ENCODE measurements at places on chromosomes 3 and 15.

- DNase-seq = peak; percentile 45
Observed at GRCh38 chr3:168071591-168072322, 24.0 kb downstream of the GOLIM4 start.

DNA sequence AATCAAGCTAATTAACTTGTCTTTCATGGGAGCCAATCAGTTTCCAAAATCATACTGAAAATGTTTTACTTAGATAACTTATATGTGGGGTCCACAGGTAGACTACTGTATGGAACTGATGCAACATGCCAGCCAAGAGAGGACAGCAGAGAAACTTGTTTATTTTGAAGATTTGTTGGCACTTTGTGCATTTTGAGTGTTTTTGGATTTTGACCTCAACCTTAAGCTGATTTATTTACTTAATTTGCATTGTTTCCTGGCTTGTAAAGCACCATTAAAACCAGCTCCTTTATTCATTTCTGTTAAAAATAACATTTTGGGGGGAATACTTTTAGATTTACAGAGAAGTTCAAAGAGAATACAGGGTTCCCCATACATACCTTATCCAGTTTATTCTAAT, 166.6 kb downstream of the MCTP2 start:
- no peak for DNase-seq

GRCh38 chr3:126927401-126927750, 55.5 kb upstream of the PLXNA1 start:
- no peak for DNase-seq

DNA sequence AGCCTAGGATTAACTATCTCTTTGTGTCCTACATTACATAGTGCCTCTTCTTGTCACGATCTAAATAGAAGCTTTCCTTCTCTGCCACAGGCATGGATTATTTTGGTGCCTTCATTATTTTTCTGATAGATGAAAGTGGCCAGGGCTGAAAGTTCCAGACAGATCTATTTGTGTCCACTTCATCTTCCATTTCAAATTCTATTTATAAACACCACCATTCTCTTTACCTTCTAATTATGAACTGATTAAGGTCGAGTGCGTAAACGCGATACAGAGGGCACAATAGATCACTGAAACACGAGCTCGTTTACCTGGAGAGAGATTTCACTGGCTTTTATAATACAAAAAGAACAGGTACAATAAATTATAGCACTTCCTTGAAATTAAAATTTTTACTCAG, 105.0 kb downstream of the EDEM1 start:
- DNase-seq = no peak

DNA sequence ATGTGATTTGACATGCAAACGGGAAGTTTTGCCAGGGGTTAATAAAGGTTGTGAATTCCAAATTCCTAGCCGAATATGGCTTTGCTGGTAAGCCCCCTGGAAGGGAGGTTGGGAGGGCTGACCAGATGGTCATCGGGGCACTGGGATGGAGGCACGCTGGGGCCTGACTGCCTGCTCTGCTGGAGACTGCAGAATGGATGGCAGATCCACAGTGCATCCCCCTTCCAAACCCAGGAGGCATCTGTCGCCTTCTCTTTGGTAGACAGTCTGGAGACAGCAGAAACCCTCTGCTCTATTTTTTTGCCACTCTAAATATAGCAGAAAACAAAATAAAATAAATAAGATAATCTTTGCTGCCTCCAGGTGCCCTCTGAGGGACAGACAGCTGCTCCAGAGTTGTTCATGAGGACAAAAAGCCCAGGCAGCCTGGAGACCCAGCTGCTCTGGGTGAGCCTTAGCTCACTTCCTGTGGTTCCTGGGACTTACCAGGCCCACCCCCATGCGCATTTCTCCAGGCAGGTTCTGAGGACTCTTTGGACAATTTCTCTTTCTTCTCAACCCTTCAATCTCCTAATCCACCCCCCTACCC, 6.1 kb upstream of the SPTBN5 start:
- DNase-seq = no peak

- DNase-seq = peak; percentile 10
Observed at GRCh38 chr15:87680208-87680607, 576.3 kb downstream of the NTRK3 start.

DNA sequence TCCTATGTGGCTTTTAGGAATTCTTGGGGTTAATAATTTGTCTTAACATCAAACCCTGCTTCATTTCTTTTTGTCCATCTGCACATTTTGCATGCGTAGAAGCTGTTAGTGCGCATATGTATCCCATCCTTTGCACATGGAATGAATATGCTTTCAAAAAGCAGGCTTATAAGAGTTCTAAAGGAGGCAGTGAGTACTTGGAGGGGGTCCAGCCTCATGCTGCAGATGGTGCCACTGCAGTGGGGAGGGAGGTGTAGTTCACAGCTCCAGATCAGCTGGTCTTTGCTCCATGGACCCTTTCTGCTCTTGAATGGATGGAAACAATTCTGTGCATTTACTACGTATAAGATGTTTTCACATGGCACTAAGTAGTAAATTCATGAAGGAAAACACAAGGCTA, 20.7 kb upstream of the SSR3 start:
- DNase-seq = no peak

GRCh38 chr3:55296030-55296429, 191.1 kb downstream of the WNT5A start:
- DNase-seq = no peak

- peak; percentile 58 for DNase-seq
Observed at GRCh38 chr15:39195961-39196486, 384.9 kb upstream of the THBS1 start.

- no peak for DNase-seq
Observed at GRCh38 chr3:81823882-81824395, 62.5 kb upstream of the GBE1 start.

- no peak for DNase-seq
Observed at GRCh38 chr15:57415602-57416001, 39.3 kb downstream of the CGNL1 start.

- DNase-seq = no peak
Observed at GRCh38 chr3:30263238-30263924, 343.0 kb upstream of the TGFBR2 start.

GRCh38 chr3:35224565-35225295, 414.6 kb upstream of the ARPP21 start:
- DNase-seq = no peak

- no peak for DNase-seq
Observed at GRCh38 chr3:172617013-172617706, 93.7 kb downstream of the NCEH1 start.

DNA sequence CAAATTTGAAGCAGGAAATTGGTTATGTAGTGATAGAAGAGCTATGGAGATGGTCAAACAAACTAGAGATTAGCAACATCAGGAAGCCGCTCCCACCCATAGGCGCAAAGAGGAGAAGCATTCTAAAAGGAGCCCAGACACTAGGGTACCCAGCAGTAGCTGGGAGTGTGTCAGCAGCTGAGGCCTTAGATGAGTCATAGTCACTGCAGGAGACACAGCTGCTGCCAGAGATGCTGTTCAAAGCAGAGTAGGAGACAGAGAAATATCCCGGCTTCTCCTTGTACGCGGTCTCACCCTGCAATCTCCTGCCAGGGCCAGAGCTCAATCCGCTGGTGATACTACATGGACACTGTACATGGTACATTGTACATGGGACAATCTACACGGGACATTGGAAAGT, 61.9 kb downstream of the VGLL3 start:
- DNase-seq = no peak

DNA sequence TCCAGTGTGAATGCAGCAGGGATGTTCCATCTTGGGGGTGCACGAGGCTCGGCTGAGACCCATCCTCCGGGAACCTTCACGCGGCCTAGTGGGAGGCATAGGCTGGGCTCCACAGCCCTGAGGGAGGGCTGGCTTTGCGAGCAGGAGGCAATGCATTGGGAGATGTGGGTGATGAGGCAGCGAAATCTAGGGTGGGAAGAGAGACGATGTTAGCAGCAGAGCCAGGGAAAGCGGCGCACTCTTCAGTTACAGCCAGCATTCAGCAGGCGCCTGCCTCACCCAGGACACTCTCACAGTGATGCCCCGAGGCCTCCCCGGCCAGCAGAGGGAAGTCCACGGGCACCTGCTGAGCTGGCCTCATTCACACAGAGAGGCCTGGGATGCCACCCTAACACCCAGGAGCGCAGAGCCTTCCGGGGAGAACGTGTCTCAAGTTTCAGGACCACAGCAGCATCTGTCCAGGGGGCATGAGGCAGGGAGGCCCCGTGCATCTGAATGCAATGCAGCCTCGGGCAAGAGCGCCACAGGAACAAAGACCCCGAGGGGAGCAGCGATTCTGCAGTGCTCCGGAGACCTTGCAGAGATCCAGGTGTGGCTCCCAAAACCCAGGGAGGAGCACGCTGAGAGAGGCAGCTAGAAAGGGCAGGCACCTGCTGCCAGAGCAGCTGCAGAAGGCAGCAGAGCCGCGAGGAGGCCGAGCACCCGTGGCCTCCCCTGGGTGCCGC, 102.4 kb downstream of the NUP210 start:
- no peak for DNase-seq

DNA sequence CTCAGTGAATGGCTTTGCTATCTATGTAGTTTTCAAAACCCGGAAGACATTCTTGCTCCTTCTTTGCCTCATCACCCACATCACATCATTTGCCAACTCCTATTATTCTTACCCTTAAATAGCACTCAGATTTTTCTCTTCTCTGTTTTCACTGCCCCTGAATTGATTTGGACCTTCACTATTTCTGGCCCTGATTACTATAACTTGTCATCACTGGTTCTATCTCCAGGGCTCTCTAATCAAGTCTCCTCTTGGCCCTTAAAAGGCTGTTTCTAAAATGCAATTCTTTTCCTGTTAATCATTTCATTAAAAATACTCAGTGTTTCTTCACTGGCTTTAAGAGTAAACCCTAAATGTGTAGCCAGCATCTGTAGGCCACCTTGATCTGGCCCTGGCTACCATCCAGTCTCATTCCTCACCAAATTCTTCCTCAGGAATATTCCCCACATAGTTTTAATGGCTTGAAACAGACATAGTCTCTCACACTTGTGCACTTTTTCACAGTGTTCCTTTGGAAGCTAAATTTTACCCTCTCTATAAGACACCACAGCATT, 437.1 kb upstream of the CBLB start:
- DNase-seq = no peak

- no peak for DNase-seq
Observed at GRCh38 chr3:16928386-16929132, 43.8 kb downstream of the PLCL2 start.

DNA sequence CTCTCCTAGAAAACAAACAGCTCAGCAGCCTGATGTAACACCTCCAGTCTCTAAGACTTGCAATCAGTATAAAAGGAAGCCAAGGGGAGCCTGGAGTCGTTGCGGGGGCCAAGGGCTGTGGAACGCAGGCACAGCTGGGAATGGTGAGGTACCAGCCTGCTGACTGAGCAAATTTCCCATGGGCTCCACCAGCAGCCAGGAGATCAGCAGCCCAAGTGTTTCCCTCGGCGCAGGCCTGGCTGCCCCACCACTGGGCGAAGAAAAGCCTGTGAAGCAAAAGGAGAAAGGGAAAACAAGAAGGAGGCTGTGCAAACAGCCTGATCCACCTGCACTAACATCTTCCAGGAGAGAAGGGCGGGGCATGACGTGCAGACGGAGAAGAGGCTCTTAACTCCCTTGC, 155.3 kb downstream of the SHQ1 start:
- no peak for DNase-seq

- DNase-seq = no peak
Observed at GRCh38 chr15:92463826-92464225, 70.1 kb downstream of the ST8SIA2 start.

GRCh38 chr3:36923523-36923943, 21.3 kb downstream of the TRANK1 start:
- no peak for DNase-seq

- peak; percentile 1 for DNase-seq
Observed at GRCh38 chr3:144843099-144843498, 871.5 kb downstream of the DIPK2A start.

DNA sequence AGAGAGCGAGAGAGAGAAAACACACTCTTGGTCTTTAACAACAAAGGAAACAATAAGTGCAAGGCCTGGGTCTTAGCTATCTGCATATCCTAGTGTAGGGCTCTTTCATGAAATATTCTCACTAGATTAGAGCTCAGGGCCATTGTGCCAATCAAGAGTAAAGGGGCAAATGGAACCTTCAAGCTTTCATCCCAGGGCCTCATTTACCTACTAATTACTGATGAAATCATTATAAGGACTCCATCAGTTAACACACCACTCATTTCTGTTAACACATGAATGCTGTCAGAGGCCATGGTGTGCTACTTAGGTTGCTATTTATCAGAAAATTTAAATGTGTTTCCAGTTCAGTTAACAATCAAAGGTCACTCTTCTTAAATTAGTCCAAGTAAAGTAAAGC, 597.8 kb downstream of the ROBO1 start:
- DNase-seq = no peak

DNA sequence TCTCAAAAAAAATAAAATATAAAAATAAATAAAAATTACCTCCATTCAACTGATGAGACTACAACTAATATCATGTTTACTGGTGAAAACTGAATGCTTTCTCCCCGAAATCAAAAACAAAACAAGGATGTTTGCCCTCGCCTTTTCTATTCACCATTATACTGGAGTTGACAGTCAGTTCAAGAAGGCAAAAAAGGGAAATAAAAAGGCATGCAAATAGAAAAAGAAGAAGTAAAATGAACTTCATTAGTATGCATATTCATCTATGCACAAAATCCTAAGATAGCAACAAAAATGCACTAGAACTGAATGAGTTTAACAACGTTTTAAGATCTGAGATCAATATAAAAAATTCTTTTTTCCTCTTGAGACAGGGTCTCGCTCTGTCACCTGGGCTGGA, 72.7 kb upstream of the FAM174B start:
- no peak for DNase-seq

- no peak for DNase-seq
Observed at GRCh38 chr15:48624700-48625099, 20.8 kb downstream of the FBN1 start.

DNA sequence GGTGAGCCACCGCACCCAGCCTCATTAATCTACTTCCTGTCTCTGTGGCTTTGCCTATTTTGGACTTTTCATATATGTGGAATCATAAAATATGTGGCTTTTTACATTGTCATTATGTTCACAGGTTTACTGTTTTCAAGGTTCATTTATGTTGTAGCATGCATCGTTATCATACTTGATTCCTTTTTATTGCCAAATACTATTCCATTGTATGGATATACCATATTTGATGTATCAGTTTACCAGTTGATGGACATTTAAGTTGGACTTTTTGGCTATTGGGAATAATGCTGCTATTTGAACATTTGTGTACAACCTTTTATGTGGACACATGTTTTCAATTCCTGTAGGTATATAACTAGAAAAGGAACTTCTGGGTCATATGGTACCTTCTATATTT, 14.0 kb downstream of the GXYLT2 start:
- no peak for DNase-seq

DNA sequence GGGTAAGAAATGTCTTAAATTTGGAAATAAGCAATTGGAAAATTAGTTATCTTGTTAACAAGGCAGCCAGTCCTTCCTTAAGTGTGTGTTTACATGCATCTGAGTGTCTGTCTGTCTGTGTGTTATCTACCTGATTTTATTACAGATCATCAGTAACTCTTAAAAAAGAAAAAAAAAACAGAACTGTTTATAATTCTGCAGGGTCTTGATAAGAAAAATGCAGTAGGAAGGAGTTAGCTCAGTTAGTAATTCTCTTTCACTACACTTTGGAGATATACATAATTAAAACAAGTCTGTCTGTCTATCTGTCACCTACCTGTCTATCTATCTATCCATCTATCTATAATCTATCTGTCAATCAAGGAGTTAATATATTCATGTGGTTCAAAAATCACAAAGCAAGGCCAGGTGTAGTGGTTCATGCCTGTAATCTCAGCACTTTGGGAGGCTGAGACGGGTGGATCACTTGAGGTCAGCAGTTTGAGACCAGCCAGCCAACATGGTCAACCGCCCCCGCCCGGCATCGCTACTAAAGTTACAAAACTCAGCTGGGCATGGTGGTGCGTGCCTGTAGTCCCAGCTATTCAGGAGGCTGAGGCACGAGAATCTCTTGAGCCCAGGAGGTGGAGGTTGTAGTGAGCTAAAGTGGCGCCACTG, 135.5 kb upstream of the SGO1 start:
- DNase-seq = no peak
